ENCODE measurements at places on chromosomes 4 and X. TPM values are rescaled to one million over a fixed set of nuclear protein-coding genes. Genes with fewer than 3 reads are reported as not detected.

The ABCG2 gene
- total RNA-seq = 1.1 TPM

DNA sequence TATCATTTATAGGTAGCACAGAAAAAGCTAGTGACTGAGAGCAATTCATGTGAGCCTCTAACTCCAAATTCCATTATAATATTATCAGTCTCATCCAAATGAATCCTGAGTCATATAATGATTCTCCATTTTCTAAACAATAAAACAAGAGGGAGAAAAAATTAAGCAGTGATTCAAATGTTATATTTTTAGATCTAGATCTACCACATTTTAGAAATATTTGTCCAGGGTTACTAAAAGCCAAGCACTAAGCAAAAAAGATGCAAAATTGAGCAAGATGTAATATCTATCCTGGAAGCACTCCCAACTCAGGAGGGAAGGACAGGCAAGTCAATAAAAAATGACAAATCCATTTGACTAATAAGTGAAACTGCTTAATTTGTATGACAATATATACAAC, 172.8 kb downstream of the FBXW7 start:
- no peak for DNase-seq

DNA sequence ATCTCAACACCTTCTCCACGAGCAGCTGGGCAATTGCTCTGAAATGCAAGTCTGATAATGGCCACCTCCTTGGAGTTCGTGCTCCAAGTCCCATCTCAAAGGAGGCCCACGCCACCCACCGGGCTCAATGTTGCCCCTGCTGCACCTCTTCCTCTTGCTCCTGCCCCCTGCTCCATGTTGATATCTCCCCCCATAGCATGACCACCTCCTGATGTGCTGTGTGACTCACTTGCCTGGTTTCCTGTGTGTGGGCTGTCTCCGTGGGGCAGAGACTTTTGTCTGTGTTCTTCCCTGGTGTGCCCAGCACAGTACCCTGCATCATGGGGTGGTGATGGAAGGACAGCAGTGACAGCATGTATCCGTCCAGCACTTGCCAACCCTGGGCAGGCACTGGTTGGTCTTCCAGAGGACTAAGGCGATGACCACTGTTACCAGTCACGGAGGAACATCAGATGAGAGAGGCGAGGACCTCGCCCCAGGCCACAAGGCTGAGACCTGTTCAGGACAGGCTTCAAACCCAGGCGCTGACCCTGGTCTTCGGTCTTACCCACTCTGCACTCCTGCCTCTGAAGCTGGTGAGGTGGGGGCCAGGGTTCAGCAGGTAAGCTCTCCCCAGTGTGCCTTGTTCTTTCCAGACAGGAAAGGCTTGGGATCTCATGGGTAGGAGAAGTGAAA, 104.6 kb upstream of the LRPAP1 start:
- no peak for DNase-seq

GRCh38 chr4:102104278-102104677, 241.0 kb downstream of the SLC39A8 start:
- no peak for DNase-seq

DNA sequence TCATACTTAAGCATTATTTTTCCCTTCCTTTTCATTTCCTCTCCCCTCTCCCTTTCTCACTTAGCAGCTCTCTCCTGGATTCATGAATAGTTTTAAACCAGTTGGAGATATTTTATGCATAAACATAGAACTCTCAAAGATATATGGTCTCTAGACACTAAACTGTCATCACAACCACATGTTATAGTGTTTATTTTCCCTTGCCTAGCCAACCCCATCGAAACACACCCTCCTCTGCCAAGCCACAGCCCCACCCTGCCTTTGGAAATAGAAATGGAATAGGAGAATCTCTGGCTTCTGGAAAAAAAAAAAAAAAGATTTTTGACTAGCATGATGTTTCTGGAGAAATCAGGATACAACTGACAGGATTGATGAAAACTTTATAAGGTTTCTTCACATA, 64.8 kb upstream of the RBPJ start:
- DNase-seq = no peak

The TBC1D8B gene
- total RNA-seq = 1.1 TPM

DNA sequence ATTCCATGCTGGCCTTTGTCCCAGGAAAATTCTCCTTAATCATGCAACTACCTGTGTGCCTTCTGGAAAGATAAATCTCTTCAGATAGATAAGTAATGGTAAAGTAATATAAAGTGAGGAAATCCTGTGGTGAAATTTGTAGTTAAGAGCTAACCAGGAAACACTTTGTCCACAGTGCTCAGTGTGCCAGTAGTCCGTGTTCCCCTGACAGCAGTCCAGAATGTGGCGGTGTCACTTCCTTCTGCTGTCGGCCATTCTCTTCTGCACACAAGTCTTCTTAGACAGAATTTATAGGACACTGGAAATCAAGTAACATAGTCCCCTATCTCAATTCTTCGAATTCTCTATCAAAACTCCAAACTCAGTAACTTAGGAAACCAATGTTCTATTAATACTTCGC, 5.7 kb upstream of the CXXC4 start:
- no peak for DNase-seq

- DNase-seq = no peak
Observed at GRCh38 chrX:38260231-38260630, 39.6 kb upstream of the SRPX start.

DNA sequence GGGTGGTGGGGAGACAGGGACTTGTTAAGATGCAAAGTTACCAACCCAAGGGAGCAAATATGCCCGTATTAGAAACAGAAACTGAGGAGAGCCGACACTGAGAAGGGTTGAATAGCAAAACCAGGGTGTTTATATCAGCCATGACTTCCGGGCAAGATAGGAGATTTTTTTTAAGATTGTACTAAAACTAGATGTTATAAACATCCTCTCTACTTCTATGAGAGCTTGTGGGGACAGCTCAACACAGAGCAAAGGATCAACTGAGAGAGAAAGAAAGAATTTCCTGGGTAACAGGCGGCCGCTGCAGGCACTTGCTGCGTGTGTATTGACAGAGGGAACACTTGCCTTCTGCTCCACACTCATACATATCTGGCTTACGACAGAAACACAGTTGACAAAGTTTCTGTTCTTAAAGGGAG, 49.1 kb upstream of the FBXW7 start:
- no peak for DNase-seq

GRCh38 chr4:165761963-165762362, 111.1 kb upstream of the TLL1 start:
- no peak for DNase-seq

GRCh38 chrX:118350221-118350620, 4.3 kb downstream of the WDR44 start:
- DNase-seq = peak; percentile 5

The SH3BGRL gene
- 63.8 TPM for total RNA-seq

- peak; percentile 39 for DNase-seq
Observed at GRCh38 chr4:48193096-48193836, 59.2 kb upstream of the TXK start.

The LEF1 gene
- 4.3 TPM for total RNA-seq

DNA sequence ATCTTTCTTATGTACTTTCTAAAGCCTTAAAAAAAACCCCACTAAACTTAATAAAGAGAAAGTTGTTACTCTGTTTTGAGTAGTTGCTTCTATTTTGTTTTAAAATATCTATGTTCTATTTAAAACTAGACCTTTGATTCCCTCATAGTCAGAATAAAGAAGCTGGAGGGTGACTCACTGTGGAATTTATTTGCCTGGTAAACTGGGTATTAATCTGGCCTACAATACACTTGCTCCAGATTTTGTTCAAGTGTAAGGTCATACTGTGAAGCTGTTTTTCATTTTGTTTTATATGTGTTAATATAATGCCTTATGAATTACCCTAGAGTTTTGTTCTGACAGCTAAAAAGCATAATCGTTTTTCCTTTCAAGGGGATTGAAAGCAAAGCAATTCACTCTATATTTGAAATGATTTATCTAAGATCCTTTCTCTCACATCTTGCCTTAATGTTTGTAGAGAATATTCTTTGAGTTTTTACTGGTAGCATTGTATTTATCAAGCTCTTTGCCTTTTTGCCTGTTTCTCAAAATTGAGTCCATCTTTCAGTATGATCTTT, 277.4 kb upstream of the PITX2 start:
- no peak for DNase-seq

The PASD1 gene
- not detected for total RNA-seq

DNA sequence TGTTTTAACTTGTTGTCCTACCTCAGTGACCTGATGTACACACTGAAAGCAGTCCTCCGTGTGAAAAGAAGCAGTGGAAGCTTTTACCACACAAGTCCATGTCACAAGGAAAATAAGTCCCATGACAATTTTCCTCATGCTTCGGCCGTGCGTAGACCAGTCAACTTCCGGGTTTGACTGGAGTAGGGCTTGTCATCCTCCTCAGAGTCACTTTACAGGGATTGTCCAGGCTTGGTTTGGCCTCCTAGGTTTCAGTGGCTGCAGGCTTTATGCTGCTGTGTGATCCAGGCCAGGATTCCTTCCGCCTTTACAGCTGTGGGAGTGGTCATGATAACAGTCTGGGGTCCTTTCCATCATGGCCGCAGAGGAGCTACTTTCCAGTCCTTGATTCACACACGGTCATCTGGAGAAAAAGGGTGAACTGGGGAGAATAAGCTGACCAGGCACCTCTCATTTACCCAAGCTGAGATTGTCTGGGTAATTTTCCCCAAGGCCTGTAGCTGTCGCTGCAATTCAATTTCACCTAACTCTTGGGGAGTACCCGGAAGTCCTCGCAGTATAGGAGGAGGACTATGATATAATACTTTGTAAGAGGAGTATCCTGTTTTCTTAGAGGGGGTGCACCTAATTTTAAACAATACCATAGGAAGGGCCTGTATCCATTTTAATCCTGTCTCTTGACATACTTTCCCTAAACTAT, 206.1 kb upstream of the KLF8 start:
- no peak for DNase-seq

DNA sequence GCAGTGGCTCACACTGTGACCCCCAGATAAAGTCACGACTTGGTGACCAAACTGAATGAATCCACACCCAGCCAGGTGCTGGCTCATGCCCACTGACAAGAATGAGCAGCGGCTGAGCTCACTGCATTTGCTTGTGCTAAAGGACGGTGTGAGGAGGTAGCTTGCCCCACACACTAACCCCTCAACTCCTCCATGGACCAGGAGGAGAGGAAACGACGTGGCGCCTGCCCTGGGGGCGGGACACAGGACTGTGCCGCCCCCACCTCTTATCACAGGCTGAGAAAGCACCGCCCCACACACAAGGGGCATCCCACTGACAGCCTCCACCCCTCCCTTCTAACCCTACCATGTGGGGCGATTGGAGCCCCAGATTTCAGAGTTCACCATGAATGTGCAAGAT, 43.0 kb downstream of the ZFYVE28 start:
- no peak for DNase-seq

DNA sequence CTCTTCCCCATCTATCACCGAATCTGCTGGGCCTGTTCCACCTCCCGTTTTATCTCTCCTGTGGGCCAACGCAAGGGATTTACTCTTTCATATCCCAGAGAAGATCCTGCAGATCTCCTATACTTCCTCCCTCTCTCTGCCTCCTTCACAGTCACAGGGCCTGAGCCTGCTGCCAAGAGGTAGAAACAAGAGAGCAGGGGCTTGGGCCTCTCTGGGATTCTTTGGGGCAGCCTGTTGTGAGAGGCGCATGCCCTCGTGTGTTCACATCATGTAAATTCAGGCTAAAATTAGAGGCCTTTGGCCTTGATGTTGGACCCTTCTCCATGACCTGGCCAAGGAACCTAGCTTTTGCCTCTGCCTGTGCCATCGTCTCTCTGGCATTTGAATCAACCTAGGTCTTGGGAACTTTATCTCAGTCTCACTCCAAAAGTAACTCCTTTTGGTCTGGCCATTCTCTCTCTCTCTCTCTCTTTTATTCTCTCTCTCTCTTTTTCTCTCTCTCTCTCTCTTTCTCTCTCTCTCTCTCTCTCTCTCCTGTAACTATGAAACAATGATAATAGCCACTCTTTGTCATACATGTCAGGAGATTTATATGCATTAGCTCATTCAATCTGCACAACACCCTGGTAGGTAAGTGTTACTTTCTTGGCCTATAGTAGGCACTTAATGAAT, 20.0 kb upstream of the EFNB1 start:
- DNase-seq = no peak

The MAGEE1 gene
- total RNA-seq = 2.4 TPM

GRCh38 chrX:42242004-42242403, 318.6 kb upstream of the CASK start:
- no peak for DNase-seq

The RNF175 gene
- total RNA-seq = not detected

GRCh38 chr4:186651624-186652023, 72.0 kb downstream of the FAT1 start:
- DNase-seq = no peak

- DNase-seq = no peak
Observed at GRCh38 chr4:41012293-41012692, 202.0 kb downstream of the APBB2 start.

The NAP1L5 gene
- 3.5 TPM for total RNA-seq

GRCh38 chr4:77959566-77960338, 97.1 kb downstream of the MRPL1 start:
- peak; percentile 33 for DNase-seq

The FAM47E gene
- 1.3 TPM for total RNA-seq

DNA sequence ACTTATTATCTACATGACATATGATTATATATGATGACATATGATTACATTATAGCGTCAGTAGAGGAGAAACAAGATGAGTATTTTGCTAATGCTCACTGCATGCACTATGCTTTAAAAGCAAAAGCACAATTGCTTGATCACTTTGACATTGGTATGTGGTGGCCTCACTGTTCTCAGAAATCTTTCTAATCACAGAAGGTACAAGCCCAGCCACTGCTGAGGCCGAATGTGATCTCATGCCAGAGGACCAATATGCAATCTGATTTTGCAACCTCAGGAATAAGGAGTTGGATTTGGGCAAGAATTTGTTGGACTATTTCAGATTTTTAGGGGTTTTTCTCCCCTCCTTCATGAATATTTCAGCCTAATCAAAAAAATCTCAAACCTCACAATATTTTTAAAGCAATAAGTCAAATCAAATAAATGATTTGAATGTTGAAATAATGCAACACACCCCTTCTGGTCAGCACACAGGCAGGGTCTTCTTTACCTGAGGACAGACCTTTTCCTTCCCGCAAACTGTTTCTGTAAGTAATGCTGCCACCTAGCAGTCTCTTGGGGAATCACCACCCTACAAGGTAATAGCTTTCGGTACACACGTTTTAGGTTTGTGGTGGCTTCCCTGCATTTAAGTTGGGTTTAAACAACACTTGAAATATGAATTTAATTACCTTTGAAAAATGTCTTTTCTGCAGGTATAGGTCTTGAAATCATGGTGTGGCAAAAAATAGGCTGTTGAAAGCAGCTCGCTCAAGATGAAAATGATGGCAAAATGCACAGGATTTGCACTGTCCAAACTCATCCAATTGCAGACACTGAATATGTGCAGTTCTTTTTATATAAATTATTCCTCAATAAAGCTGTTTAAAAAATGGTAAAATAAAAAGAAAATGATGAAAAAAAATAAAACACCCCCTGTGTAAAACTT, 4.8 kb upstream of the CXCL13 start:
- DNase-seq = no peak

GRCh38 chr4:108045687-108046024, 56.0 kb downstream of the HADH start:
- DNase-seq = no peak

The PSAPL1 gene
- not detected for total RNA-seq

The DDIT4L gene
- total RNA-seq = not detected

Measured in hematopoietic multipotent progenitor cell (in vitro differentiated cells).